ENCODE measurements at places on chromosomes 12 and 14.

DNA sequence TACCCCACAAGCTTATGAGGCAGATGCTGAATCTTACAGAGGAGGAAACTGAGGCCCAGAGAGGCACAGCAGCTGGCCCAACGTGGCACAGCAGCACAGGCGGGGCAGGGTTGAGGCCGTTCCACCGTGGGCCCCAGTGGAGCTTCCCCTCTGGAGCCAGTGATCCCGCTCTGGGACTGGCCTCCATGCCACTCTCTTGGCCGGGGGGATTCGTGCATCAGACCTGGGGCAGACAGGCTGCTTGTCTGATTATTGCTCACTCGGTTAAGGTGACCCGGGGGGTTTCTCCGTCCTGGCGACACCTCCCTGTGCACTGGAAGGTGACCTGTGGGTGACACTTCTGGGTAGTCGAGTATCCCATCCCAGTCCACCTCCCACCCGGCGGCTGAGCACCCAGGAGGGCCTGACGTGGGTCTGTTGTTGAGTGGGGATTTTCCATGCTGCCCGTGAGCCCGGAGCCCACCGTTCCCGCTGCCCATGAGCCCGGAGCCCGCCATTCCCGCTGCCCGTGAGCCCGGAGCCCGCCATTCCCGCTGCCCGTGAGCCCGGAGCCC lies 27.8 kb downstream of the NOC4L start:
- DNase-seq: no peak

GRCh38 chr14:68333262-68333661 lies 459.6 kb downstream of the ZFP36L1 start:
- DNase-seq: no peak

GRCh38 chr12:83865431-83865830 lies 1047.2 kb downstream of the SLC6A15 start:
- no peak for DNase-seq

DNA sequence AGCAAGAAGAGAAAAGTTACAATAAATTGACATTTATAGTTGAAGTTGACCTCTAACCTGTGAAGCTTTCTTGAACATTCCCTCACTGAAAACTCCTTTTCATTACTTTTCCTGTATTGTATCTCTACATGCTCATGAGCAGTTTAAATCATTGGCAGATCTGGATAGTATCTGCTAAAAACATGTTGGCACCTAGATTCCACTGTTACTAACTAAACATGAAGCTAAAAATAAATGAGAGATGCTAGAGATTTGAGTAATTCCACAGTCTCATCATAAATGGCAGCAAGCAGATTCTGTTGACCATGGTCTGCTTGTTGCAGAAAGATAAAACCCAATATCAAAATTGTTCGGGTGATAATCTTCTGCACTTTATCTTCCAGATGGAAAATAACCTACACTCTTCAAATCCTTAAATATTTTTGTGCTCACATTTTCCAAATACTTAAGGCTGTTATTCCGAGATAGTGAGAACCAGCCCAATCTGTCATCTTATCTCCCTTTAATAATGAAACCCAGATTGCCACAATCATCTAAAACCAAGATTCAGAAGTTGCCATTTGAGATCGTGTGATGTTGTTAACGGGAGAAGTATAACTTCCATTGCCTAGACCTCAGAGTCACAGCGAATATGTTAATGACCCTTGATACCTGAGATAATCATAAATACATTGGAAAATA lies 171.0 kb upstream of the DAAM1 start:
- DNase-seq: no peak

DNA sequence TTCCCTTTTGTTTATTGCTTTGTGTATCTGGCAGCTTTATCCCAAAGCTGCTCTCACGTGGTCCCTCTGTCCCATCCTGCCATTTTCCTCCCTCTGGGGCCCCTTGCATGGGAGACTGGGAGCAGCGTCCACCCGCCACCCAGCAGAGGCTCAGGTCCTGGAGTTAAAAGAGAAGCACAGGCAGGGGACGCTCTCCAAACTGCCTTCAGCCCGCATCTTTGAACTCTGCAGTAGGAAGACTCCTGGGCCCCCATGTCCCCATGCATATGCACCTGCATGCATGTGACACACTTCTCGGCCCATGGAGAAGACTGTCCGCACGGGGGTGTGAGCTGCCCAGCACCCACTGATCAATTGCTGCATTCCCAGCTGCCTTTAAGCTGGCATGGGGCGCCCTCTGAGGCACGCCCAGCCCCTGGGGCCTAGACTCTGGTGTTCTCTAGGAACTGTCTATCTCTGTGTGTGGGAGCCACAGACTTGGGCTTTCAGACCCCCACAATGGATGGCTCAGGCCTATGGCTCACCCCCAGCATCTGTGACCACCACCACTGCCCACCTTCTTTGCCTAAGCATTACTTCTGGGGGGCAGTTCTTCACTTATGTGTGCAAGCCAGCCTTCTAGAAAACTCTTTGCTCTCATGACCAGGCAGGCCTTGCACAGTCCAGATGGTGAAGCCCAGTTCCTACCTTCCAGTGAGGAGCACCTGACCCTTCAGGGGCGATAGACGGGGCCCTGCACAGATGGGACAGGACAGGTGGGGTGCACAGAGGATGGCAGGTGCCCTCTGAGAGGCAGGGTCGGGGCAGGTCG lies 96.1 kb upstream of the DIO3 start:
- no peak for DNase-seq

GRCh38 chr14:23345987-23346692 lies 6.5 kb downstream of the SLC22A17 start:
- no peak for DNase-seq

- DNase-seq: no peak
These were observed 96.0 kb upstream of the PCED1B start for GRCh38 chr12:46983393-46983793.

Data from activated CD4-positive, alpha-beta T cell treated with anti-CD3 and anti-CD28 coated beads, Interleukin-10, Interleukin-2, amounts not matched to agents 100 ng/mL and 50 ng/mL, durations not matched to agents 16 hours and 8 hours (primary cell).